ENCODE measurements at places on chromosomes 11 and 22. TPM values are rescaled to one million over a fixed set of nuclear protein-coding genes. Genes with fewer than 3 reads are reported as not detected.
A peak's percentile ranks its signal among the peaks of the same experiment; 100 is the strongest.

The TMEM138 gene
- total RNA-seq, result 39.0 TPM

The CARD16 gene
- total RNA-seq, result not detected

DNA sequence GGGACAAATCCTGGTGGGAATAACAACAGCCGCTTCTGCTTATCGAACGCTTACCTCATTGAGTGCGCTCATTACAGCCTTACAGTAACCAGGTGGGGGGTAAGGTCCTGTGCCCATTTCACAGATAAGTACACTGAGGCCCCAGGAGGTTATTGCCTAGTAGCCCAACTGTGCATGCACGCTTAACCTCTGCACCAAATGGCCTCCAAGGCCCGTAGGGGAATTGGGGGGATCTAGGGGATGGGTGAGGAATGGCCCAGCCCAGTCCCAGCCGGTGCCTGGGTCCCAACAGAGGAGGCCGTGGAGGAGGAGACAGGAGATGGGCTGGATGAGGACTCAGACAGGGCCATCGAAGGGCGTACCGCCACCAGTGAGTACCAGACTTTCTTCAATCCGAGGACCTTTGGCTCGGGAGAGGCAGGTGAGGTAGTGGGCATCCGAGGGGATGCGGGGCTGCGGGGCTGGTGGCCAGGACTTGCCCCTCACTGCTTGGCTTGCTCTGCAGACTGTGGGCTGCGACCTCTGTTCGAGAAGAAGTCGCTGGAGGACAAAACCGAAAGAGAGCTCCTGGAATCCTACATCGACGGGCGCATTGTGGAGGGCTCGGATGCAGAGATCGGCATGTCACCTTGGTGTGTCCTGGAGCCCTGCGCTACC, 7.3 kb downstream of the F2 start:
- H3K27me3 ChIP-seq, result no peaks in the 10 kb centered on the region
- DNase-seq, result no peak
- H3K27ac ChIP-seq, result no peak overlapping the region
- peaks cover 10% of the 10 kb centered on the region for H3K4me1 ChIP-seq
- no peak overlapping the region for H3K4me3 ChIP-seq

GRCh38 chr11:47991266-47991830, 11.0 kb downstream of the PTPRJ start:
- H3K4me1 ChIP-seq, result peaks cover 49% of the 10 kb centered on the region
- H3K4me3 ChIP-seq, result no peak overlapping the region

DNA sequence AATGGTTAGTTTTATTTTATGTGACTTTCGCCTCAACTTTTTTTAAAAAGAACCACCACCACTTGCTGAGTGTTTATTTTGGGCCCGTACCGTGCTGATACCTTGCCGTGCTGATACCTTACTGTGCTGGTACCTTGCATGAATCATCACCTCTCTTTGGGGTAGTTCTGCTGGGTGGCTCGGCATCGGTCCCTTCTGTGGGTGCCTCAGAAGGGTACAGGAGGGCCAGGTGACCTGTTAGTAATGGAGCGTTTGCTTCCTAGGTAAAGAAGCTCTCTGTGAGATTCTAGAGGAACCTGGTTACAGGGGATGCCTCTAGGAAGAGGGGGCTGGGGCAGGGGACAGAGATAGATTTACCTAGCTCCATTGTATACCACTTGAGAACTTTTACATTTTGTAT, 17.1 kb downstream of the TOM1 start:
- DNase-seq, result no peak
- H3K36me3 ChIP-seq, result peaks cover 6% of the 10 kb centered on the region
- H3K4me3 ChIP-seq, result no peak overlapping the region
- H3K4me1 ChIP-seq, result peaks cover 6% of the 10 kb centered on the region
- H3K27me3 ChIP-seq, result no peaks in the 10 kb centered on the region
- H3K27ac ChIP-seq, result no peak overlapping the region

DNA sequence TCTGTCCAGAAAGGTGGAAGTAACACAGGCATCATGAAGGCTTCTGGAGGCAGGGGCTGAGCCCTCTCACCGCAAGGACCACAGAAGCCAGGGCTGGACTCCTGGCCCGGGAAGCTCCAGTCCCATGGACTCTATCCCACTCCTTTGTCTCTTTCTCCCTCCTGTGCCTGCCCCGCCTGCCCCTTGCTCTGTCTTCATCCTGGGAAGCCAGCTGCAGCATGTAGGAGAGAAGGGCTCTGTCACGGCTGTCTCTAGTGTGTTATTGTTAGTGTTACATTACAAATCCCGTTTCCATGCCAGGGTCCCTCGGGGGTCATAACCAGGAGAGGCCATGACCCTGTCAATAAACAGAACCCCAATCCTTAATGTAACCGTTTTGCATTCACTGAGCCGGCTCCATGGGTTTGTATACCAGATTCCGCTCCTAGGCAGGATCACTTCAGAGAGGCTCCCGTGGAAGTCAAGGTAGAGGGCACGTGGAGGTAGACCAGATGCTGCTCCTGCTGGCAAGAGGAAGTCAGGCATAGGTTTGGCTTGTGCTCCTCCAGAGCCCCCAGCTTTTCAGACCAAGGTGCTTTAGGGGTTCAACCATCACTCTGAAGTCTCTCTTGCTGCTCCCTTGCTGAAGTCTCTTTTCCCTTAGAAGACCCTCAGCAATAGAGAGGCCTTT, 293.2 kb downstream of the ETS1 start:
- H3K27ac ChIP-seq, result no peak overlapping the region
- no peaks in the 10 kb centered on the region for H3K27me3 ChIP-seq
- H3K4me1 ChIP-seq, result peaks cover 19% of the 10 kb centered on the region
- no peak overlapping the region for H3K4me3 ChIP-seq
- DNase-seq, result no peak

GRCh38 chr11:57103899-57104605, 77.7 kb upstream of the LRRC55 start:
- H3K4me3 ChIP-seq, result no peak overlapping the region
- peaks cover 6% of the 10 kb centered on the region for H3K4me1 ChIP-seq
- no peaks in the 10 kb centered on the region for H3K36me3 ChIP-seq
- no peak for DNase-seq
- no peak overlapping the region for H3K27ac ChIP-seq
- H3K27me3 ChIP-seq, result peaks cover 7% of the 10 kb centered on the region

DNA sequence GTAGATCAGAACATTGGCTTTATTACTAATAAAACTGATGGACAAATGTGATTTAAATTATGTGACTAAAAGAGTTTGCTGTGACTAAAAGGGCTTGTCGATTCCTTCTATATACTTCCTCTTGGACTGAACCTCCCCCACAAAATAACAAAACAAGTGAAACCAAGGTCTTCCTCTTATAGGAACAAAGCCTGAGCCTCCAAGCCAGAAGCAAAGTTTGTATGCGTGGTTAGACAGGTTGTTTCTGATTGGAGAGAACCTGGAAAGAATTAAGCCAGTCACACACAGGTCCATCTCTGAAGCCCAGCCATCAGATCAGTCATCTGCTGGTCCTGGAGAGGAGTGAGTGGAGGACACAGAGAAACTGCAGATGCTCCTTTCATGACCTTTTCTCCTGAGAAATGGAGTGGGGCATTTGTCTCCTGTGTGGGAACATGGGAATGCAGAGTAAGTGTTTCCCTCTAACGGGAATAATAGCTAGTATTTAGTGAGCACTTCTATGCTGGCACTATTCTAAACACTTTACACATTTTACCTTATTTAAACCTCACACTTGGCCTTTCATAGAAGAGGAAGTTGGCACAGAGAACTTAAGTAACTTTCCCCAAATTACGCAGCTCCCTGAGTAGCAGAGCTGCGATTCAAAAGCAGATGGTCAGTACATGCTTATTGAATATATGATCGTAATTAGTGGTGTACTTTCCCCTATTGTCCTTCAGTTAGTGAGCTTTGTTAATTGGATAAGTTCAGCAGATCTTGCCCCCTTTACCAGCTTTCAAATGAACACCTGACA, 77.1 kb downstream of the UVRAG start:
- H3K4me1 ChIP-seq, result no peaks in the 10 kb centered on the region
- H3K27me3 ChIP-seq, result no peaks in the 10 kb centered on the region
- peaks cover 4% of the 10 kb centered on the region for H3K36me3 ChIP-seq
- H3K4me3 ChIP-seq, result no peak overlapping the region

DNA sequence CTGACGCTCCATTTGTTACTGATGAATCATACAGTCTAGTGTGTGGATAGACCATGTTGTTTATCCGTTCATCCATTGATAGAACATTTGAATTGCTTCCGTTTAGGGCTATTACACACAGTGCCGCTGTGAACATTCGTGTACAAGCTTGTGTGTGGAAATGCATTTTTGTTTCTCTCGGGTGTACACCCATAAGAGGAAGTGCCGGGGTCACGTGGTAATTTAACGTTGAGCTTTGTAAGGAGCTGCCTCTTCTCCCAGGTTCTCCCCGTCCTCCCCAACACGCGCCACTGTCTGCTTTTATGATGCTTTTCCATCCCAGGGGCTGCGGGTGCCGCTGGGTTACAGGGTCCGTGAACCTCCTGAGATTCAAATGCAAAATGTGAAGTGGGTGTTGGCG, 142.3 kb downstream of the IGLL1 start:
- H3K4me1 ChIP-seq, result peaks cover 14% of the 10 kb centered on the region
- H3K27me3 ChIP-seq, result peaks cover 5% of the 10 kb centered on the region
- no peak overlapping the region for H3K4me3 ChIP-seq
- DNase-seq, result no peak
- H3K36me3 ChIP-seq, result no peaks in the 10 kb centered on the region

- peaks cover 11% of the 10 kb centered on the region for H3K4me1 ChIP-seq
- no peak for DNase-seq
- H3K27ac ChIP-seq, result no peak overlapping the region
- H3K36me3 ChIP-seq, result no peaks in the 10 kb centered on the region
- no peak overlapping the region for H3K4me3 ChIP-seq
Measured at GRCh38 chr11:58164990-58165389, 23.9 kb upstream of the OR9Q2 start.

DNA sequence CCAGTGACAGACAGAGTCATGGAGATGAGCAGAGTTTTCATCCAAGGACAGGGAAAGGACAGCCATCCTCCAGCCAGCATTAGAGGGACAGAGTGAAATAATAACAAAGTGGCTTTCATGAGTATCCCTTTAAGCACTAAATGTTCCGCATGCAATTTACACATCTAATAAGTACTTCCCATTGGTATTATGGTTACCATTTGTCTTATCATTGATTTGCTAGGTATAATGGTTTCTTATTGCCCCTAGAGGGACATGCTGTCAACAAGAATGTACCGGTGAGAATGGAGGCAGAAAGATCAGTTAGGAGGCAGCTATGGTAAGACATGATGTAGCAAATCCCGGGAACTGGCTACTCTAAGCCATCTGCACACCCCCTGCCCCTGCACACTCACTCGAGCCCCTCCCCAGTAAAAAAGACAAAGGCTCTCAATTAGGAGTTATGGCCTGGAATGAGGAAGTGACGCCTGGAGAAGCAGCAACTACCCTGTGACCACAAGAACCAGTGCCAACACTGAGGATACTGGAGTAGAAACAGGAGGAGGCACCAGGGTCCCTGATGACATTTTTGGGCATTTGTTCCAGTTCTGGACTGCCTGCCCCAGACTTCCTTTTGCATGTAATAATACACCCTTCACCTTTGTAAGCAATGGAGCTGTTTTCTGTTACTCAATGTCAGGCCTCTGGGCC, 30.2 kb upstream of the HMGXB4 start:
- H3K36me3 ChIP-seq, result no peaks in the 10 kb centered on the region
- no peak overlapping the region for H3K4me3 ChIP-seq
- peaks cover 33% of the 10 kb centered on the region for H3K4me1 ChIP-seq
- H3K27me3 ChIP-seq, result peaks cover 3% of the 10 kb centered on the region
- DNase-seq, result no peak
- H3K27ac ChIP-seq, result no peak overlapping the region

- peak; percentile 84 for DNase-seq
- H3K4me1 ChIP-seq, result peaks cover 55% of the 10 kb centered on the region
- 0 out of 2 replicates have a peak, but pooled peaks cover 2% of the 10 kb centered on the region for H3K27me3 ChIP-seq
- H3K27ac ChIP-seq, result peak within 1 kb of the TSS; percentile 92
- H3K36me3 ChIP-seq, result peaks cover 31% of the 10 kb centered on the region
Measured at GRCh38 chr11:70202920-70203750, at the start of gene FADD. TSS of gene FADD (plus strand) at chr11:70203296. CDS start at chr11:70203460, 164 bp downstream.

- no peak for DNase-seq
- no peak overlapping the region for H3K4me3 ChIP-seq
- peaks cover 25% of the 10 kb centered on the region for H3K4me1 ChIP-seq
- H3K36me3 ChIP-seq, result peaks cover 5% of the 10 kb centered on the region
- H3K27ac ChIP-seq, result no peak overlapping the region
- H3K27me3 ChIP-seq, result no peaks in the 10 kb centered on the region
Measured at GRCh38 chr11:10906521-10906920, 48.7 kb upstream of the ZBED5 start.

GRCh38 chr11:2796091-2796490, 89.5 kb downstream of the CDKN1C start:
- no peak overlapping the region for H3K4me3 ChIP-seq
- H3K27me3 ChIP-seq, result peaks cover 75% of the 10 kb centered on the region
- peak; percentile 8 for DNase-seq
- H3K36me3 ChIP-seq, result peaks cover 7% of the 10 kb centered on the region
- H3K27ac ChIP-seq, result no peak overlapping the region

DNA sequence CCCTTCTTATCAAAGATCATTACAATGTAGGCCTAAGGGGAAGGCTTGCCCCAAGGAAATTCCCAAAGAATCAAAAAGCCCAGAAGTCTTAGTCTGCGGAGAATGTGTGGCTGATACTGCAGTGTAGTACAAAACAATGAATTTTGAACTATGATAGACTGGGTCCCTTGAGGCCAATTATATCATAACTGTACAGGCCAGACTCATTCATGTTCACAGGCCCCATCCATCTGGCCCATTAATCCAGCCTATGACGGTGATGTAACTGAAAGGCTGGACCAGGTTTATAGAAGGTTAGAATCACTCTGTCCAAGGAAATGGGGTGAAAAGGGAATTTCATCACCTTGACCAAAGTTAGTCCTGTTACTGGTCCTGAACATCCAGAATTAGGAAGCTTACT, 35.2 kb downstream of the IGLL1 start:
- H3K27ac ChIP-seq, result no peak overlapping the region
- peaks cover 21% of the 10 kb centered on the region for H3K36me3 ChIP-seq
- DNase-seq, result no peak
- peaks cover 4% of the 10 kb centered on the region for H3K4me1 ChIP-seq
- H3K27me3 ChIP-seq, result peaks cover 10% of the 10 kb centered on the region

DNA sequence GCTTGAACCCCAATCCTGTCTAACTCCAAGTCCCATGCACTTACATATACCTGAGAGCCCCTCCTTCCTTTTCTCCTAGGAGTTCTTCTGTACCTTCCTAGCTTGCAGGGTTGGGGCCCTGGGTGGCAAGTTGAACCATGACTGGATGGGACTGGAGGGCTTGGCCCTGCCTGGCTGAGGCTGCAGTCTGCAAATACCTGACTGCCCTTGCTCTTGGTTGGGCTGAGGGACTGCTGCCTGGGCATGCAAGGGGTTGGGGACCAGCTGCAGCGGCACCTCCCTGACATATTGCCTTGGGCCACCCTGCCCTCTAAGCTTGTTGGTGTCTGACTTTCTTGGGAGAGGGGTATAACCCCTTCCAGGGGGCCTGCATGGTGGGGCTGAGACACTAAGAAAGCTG, 9.8 kb upstream of the SLC39A13 start:
- no peaks in the 10 kb centered on the region for H3K27me3 ChIP-seq
- peaks cover 34% of the 10 kb centered on the region for H3K4me1 ChIP-seq
- H3K36me3 ChIP-seq, result no peaks in the 10 kb centered on the region

Data from WTC11 (cell line).